Left renal pelvis (tissue), 4 donors: ENCODE measurements at places on chromosomes 2 and 18.

DNA sequence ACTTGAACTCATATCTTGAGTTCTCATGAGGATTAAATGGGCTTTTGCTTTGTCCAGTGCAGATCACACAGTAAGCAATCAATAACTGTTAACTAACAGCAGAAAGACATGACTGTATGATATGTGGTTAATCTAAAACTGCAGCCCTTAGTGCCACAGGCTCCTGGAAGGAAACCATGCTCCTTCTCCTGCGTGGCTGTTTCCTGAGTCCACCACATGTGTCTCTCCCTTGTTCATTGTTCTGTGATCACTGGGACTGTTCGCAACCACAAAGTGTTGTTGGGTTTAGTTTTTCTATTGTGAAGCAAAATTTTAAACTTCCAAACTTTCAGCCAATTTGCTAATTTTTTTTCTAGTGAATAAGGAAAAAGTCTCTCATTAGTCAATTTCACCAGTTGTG lies 130.9 kb upstream of the PTPRM start:
- DNase-seq: no peak

GRCh38 chr2:215277944-215278343 lies 33.9 kb upstream of the ATIC start:
- DNase-seq: no peak

GRCh38 chr2:101002562-101003277 lies 631 bp downstream of the RPL31 start:
- DNase-seq: no peak

DNA sequence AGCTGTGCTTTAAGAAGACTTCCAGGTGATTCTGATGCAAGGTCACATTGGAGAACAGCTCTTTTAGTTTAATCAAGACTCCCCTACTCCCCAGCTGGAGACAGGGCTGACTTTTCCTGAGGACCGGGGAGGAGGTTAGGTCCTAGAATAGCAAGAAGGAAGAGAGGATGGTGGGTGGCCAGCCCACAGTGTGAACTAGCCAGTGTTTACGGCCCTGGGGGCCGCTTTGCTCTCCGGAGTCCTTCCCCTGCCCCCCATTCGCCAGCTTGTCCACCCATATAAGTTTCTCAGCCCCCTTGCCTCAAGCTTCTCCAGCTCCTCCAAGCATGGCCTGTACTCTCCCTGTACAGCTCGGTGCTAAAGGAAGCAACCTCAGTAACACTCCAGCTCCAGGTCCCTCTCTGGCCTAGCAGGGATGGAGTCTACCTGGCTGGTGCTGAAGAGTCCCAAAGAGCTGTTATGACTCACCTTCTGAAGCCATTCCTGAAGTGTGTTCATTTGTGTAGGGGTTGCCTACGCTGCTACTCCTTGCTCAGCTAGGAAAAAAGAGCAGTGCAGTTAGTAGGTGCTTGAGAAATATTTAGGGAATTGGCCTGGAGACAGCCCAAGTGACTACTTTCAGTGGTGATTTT lies 7.9 kb downstream of the INPP4A start:
- no peak for DNase-seq

GRCh38 chr2:236988690-236989624 lies 96.7 kb upstream of the COPS8 start:
- no peak for DNase-seq

DNA sequence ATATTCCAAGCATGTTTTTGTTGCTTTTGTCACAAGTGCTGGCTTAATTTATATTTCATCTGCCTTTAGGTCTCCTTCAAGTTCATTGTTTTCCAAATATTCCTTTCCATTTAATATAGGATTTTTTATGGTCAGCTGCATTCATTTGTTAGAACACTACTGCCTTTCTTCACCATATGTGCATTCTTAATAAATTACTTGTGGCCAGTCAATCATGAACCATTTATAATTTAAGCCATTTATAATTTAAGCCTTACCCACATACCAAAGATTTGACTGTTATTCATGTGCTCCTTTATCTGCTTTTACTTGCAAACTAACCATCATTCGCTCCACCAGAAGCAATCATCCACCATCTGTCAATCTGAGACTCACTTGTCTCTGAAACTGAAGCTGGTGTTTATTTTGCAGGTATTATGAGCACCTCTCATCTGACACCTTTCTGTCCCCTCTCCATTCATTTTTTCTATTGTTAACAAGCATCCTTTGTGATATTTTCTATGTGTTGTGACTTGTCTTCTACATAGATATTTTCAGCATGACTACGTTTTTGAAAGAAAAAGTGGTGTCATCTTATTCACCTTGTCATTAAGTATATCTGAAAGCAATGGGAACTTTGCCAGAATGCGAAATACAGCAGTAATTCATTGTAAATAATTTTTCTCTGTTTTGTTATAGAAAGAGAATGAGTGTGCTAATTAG lies 786.8 kb downstream of the KCNJ3 start:
- DNase-seq: no peak

GRCh38 chr2:12718711-12719399 lies 2.1 kb downstream of the TRIB2 start:
- DNase-seq: no peak

GRCh38 chr2:95351598-95351915 lies 51.0 kb upstream of the FAHD2A start:
- DNase-seq: no peak

DNA sequence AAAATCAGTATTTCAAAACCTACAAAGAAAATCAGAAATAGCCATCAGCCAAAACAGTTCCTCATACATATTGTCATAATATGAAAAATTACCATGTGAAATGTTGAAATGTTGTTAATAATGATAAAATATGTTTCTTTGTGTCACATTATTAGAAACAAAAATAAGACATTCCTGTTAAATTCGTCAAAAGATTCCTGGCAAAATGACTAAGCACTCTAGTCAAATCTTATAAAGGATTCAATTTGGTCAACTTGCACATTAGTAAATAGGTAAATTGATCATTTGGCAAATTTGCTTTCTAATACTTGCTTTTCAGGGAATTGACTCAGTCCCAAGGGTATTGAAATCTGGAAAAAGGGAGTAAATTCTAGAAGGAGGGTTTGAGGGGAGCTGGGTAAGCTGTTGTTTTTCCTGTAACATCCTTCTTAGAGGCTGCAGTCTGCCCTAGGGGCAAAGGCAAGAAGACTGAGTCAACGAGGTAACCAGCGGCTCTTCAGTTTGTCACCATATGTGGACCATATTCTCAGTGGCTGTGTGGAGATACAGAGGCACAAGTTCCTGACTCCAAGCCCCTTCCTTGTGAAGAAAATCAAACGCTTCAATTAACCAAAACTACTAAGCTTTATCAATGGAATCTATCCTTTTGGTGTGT lies 482.3 kb downstream of the TNS1 start:
- DNase-seq: no peak
